ENCODE measurements at places on chromosomes 1 and 21. TPM values are rescaled to one million over a fixed set of nuclear protein-coding genes. Genes with fewer than 3 reads are reported as not detected.

The PUM1 gene
- polyA plus RNA-seq, result 140 TPM

The ASH1L gene
- polyA plus RNA-seq, result 55.2 TPM

The CASQ2 gene
- polyA plus RNA-seq, result 0.40 TPM

The KCNA2 gene
- polyA plus RNA-seq, result 0.53 TPM

The IL20 gene
- not detected for polyA plus RNA-seq

The GNAT2 gene
- not detected for polyA plus RNA-seq

The S100A9 gene
- polyA plus RNA-seq, result 6.2 TPM

The SLAMF7 gene
- polyA plus RNA-seq, result 0.53 TPM

The AKNAD1 gene
- polyA plus RNA-seq, result not detected

The NMNAT2 gene
- 4.2 TPM for polyA plus RNA-seq

The HAPLN2 gene
- polyA plus RNA-seq, result 0.63 TPM

The ANGPTL7 gene
- 0.10 TPM for polyA plus RNA-seq

The ILDR2 gene
- 20.6 TPM for polyA plus RNA-seq

The C1orf210 gene
- 21.1 TPM for polyA plus RNA-seq

The CACNA1S gene
- 0.53 TPM for polyA plus RNA-seq

The AMPD1 gene
- not detected for polyA plus RNA-seq

Data from left kidney (tissue), 8 donors.